ENCODE measurements at places on chromosomes 5 and 9. TPM values are rescaled to one million over a fixed set of nuclear protein-coding genes. Genes with fewer than 3 reads are reported as not detected.

DNA sequence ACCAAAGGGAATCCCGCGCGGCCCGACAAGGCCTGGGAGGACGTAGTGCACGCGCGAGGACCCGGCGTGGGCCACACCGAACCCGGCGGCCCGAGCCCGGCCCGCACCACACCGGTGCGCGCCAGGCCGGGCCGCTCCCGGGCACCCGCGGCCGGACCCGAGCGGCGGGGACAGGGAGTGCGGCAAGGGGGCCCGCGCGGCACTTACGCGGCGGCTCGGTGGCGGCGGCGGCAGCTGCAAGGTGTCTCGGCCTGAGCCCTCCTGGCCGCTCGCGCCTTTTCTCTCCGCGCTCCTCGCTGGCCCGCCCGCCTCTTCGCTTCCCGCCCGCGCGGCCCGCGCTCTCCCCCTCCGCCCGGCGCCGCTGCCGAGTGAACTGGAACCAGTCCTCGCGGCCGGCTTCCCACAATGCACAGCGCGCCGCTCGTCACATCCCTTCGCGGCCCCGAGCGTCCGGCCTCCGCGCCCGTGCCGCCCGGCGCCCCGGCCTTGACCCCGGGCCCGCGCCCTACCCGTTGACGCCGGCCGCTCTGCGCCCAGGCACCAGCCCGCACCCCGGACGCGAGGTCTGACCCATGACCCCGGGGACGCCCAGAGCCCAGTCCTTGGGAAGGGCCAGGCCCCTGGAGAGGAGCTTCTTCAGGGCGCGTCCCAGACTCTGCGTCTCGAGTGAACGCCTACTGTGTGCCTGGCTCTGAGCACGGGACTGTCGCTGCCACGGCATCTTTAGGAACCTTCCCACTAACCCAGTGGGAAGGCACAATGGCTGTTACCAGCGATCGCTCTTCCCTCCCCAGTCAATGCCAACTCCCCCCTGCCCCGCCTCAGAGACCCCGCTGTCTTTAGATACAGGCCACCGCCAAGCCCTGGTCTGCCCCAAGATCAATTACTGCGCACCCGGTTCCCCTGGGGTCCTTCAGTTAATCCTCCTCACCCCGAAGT is at the start of gene MACROH2A1:
MACROH2A1 (minus strand) TSS at position 377 of the 939 bp plus-strand sequence. CDS start 10,138 bp downstream, outside the sequence.
- H3K4me3 ChIP-seq, result peak within 1 kb of the TSS; percentile 72
- no peaks in the 10 kb centered on the region for H3K27me3 ChIP-seq
- DNase-seq, result peak; percentile 89
- H3K36me3 ChIP-seq, result no peaks in the 10 kb centered on the region
- H3K4me1 ChIP-seq, result peaks cover 52% of the 10 kb centered on the region
- peak within 1 kb of the TSS; percentile 95 for H3K27ac ChIP-seq

GRCh38 chr9:137453643-137454081 is 5.5 kb downstream of the NSMF start:
- peaks cover 12% of the 10 kb centered on the region for H3K4me1 ChIP-seq
- peak; percentile 82 for DNase-seq
- H3K4me3 ChIP-seq, result no peak overlapping the region
- H3K36me3 ChIP-seq, result no peaks in the 10 kb centered on the region
- H3K27me3 ChIP-seq, result no peaks in the 10 kb centered on the region
- H3K27ac ChIP-seq, result no peak overlapping the region

ACSL6 gene
- 0.56 TPM for total RNA-seq

DNA sequence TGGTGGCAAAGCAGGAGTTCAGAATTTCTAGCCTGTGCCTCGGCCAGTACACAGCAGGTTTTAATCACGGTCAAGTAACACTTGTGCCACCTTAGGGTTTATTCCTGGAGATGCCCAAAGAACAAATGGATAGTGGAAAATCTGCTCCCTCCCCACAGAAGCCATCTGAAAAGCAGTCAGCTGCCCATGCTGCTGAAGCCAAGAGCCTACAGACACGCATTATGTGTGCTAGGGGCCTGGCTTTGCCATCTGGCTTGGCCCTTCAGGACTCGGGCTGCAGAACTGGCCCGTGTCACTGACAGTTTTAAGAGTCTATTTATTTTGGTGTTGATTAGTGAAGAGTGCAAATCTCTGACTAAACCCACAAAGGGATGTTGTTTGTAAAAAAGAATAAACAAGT is 11.1 kb downstream of the ARSB start:
- H3K4me1 ChIP-seq, result peaks cover 21% of the 10 kb centered on the region
- H3K27ac ChIP-seq, result peak overlapping the region; percentile 15
- H3K27me3 ChIP-seq, result no peaks in the 10 kb centered on the region
- no peaks in the 10 kb centered on the region for H3K36me3 ChIP-seq
- DNase-seq, result peak; percentile 31

DNA sequence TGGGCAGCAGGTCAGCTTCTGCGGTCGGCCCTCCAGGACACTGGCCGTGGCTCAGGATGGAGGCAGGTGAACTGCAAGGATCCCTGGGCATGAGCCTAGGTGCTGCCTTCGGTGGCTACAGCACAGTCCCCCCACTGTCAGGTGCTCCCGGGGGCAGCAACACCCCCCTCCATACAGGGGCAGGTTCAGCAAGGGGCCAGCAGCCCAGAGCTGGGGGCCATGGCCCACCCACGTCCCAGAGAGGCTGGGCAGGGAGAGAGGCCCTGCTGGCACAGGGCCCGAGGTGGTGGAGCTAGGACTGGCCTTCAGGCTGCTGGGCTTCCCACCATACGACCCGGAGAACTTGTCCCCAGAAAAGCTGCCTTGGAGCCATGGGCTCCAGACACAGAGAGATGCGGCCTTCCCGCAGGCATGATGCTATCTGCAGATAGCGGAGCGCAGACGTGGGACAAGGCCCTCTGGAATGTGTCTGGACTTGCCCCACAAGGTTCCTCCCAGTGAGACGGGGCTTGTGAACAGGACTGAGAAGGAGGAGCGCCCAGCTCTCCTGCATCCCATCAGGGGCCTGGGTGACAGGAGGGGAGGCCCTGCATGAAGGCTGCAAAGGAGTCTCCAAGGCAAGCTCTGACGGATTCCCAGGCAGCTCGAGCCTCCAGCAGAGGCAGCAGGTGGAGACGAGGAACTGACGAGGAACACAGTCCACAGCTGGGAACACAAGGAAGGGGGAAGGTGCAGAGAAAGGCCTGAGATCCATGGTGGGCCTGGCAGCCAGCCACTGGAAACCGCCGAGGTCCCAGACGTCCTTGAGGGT is 111.1 kb downstream of the VAV2 start:
- H3K4me1 ChIP-seq, result peaks cover 21% of the 10 kb centered on the region
- H3K27me3 ChIP-seq, result no peaks in the 10 kb centered on the region
- no peak overlapping the region for H3K4me3 ChIP-seq
- DNase-seq, result peak; percentile 42
- peak overlapping the region; percentile 48 for H3K27ac ChIP-seq
- H3K36me3 ChIP-seq, result no peaks in the 10 kb centered on the region

SGCD gene
- 1.3 TPM for total RNA-seq

DNA sequence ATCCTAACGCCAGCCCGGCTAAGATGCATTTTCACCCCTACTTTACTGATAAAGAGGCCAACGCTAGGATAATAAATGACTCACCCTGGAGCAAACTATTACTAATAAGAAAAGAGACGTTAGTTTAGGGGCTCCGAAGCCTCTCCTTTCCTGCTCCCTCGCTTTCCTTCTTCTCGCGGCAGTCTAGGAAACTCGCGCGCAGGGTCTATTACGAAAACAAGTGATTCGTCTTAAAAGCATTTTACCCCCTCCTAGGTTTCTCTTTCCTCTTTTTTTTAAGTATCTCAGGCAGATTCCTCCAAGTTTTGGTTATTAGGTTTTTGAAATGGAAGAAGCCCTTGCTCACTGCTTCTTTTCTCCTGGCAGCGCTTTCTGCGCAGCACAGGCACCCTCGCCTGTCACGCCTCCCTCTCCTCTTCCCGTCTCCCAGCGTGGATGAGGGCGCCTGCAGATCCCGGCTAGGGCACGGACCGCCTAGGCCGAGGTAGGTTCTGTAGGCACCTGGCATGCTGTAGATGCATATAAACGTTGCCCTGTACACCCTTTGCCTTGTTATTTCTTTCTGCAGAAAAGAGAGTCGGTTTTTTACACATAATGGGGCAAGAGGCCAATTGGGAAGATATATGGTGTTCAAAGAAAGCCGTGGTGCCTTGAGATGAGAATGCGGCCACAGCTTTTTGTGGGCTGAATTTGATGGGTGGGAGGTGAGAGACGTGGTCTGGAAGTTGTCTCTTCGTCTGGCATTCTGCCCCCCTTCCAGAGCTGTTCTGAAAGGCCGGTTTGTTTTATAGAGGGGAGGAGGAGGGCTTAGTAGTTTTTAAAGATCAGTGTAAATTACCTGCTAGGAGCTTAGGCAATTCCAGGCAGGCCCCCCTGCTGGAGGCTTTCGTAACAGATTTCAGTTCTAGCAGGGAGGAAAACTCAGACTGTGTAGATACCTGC is 983 bp downstream of the GCNT1 start:
- peak; percentile 67 for DNase-seq
- no peaks in the 10 kb centered on the region for H3K27me3 ChIP-seq
- H3K4me1 ChIP-seq, result peaks cover 5% of the 10 kb centered on the region
- no peak overlapping the region for H3K27ac ChIP-seq
- H3K36me3 ChIP-seq, result no peaks in the 10 kb centered on the region

- H3K27ac ChIP-seq, result no peak overlapping the region
- no peaks in the 10 kb centered on the region for H3K36me3 ChIP-seq
- H3K27me3 ChIP-seq, result no peaks in the 10 kb centered on the region
- H3K4me1 ChIP-seq, result no peaks in the 10 kb centered on the region
Measured at GRCh38 chr9:18338042-18338441, 135.9 kb upstream of the ADAMTSL1 start.

- H3K36me3 ChIP-seq, result no peaks in the 10 kb centered on the region
- no peaks in the 10 kb centered on the region for H3K4me1 ChIP-seq
- no peaks in the 10 kb centered on the region for H3K27me3 ChIP-seq
- no peak for DNase-seq
- no peak overlapping the region for H3K4me3 ChIP-seq
Measured at GRCh38 chr5:74686962-74687751, 2.1 kb downstream of the HEXB start.
